Progenitor cell of endocrine pancreas (in vitro differentiated cells): ENCODE measurements at places on chromosomes 11 and 22. TPM values are rescaled to one million over a fixed set of nuclear protein-coding genes. Genes with fewer than 3 reads are reported as not detected.

GRCh38 chr11:12890476-12890875 lies 118.6 kb upstream of the RASSF10 start:
- peaks cover 8% of the 10 kb centered on the region for H3K4me1 ChIP-seq
- no peak overlapping the region for H3K4me3 ChIP-seq
- H3K36me3 ChIP-seq: peaks cover 22% of the 10 kb centered on the region
- no peaks in the 10 kb centered on the region for H3K27me3 ChIP-seq
- H3K27ac ChIP-seq: no peak overlapping the region

GRCh38 chr11:130671801-130672700 lies 223.6 kb downstream of the ADAMTS15 start:
- H3K36me3 ChIP-seq: no peaks in the 10 kb centered on the region
- peaks cover 2% of the 10 kb centered on the region for H3K27me3 ChIP-seq
- H3K4me3 ChIP-seq: no peak overlapping the region

The CCDC90B gene
- 47.0 and 50.4 TPM in 2 replicates for total RNA-seq

GRCh38 chr11:12253843-12254281 lies 123.5 kb upstream of the PARVA start:
- H3K27me3 ChIP-seq: no peaks in the 10 kb centered on the region
- H3K36me3 ChIP-seq: no peaks in the 10 kb centered on the region
- peaks cover 43% of the 10 kb centered on the region for H3K4me1 ChIP-seq
- no peak for DNase-seq
- no peak overlapping the region for H3K4me3 ChIP-seq
- no peak overlapping the region for H3K27ac ChIP-seq

The TSSK2 gene
- not detected in 2 replicates for total RNA-seq

DNA sequence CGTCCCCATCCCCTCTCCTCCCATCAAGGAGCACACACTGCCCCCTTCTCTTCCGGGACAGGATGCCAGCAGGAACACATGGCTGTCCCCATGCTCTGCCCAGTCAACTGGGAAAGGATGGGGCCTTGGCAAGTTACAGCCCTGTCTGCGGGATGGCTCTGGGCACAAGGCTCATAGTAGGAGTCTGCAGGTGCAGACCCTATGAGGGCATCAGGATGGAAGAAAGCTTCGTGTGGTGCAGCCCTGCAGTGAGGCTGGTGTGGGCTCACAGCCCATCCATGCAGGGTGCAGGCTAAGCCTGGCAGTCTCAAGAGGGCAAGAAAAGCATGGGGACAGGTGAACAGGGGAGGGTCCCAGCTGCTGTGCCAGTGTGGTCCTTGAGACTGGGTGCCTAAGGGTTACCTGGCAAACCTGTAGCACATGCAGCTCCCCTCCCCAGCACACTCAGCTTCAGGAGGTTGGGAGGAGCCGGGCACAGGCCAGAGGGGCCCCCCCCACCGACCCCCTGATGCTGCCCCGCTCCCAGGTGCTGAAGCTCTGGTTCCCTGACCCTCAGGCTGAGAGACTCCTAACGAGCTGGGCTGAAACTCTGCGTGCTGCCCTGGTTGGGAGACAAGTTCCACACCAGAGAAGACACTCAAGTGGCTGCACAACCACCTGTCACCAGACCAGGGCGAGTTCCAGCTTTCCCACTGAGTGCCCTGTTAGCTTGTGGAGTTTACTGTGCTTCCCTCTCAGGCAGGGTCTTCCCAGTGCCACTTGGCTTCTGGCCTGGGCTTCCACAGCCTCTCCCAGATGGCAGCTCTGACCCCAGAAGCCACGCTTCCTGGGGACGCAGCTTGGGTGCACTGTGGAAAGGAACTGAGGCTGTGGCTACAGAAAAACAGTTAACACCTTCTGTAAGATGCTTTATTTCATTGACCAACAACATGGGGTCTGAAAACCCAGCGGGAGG lies 3.3 kb upstream of the SCARF2 start:
- no peak for DNase-seq
- peaks cover 9% of the 10 kb centered on the region for H3K4me1 ChIP-seq
- H3K36me3 ChIP-seq: peaks cover 16% of the 10 kb centered on the region
- no peak overlapping the region for H3K27ac ChIP-seq
- H3K4me3 ChIP-seq: no peak overlapping the region

DNA sequence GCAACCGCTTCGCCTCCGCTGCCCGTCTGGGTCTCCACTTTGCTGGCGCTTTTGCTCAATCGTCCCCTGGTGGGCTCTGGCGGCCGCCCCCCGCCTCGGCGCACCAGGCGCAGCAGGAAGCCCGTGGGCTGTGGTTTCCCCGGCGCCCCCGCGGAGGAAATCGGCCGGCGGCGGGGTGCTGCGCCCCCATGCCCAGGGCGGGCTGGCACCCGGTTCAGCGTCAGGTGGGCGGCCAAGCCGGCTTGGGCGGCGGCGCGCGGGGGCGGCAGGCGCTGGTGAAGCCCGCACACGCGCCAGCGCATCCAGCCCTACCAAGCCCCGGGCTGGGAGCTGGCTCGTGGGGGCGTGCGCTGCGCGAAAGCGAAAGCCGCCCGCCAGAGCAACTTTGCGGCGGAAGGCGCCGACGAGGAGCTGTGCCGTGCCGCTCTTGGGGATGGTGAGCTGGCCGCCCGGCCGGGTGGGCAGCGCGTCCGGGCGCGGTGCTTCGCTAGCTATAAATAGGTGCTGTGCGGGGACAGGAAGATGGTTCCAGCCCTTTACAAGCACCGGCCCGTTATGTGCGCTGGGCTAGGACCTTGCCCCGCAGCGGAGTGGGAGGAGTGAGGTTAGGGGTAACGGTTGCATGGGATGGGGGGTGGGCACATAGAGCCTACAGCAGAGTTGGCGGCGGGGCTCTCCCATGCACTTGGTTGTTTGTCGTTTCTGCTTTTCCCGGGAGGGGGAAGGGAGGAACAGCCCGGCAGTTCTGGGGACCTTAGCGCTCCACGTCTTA lies 25.0 kb upstream of the SUSD2 start:
- H3K36me3 ChIP-seq: peaks cover 5% of the 10 kb centered on the region
- H3K27ac ChIP-seq: peak overlapping the region; percentile 16
- peak overlapping the region; percentile 64 for H3K4me3 ChIP-seq
- DNase-seq: no peak
- H3K4me1 ChIP-seq: peaks cover 8% of the 10 kb centered on the region

The POTEH gene
- total RNA-seq: not detected in 2 replicates

The PHLDB1 gene
- 106 and 110 TPM in 2 replicates for total RNA-seq

GRCh38 chr11:70270877-70271648 lies 573 bp downstream of the PPFIA1 start:
- DNase-seq: peak; percentile 42
- peaks cover 17% of the 10 kb centered on the region for H3K4me1 ChIP-seq
- H3K27me3 ChIP-seq: no peaks in the 10 kb centered on the region
- peak overlapping the region; percentile 90 for H3K27ac ChIP-seq

GRCh38 chr11:108218455-108218854 lies 4.0 kb downstream of the NPAT start:
- H3K27ac ChIP-seq: no peak overlapping the region
- H3K27me3 ChIP-seq: no peaks in the 10 kb centered on the region
- H3K4me1 ChIP-seq: peaks cover 31% of the 10 kb centered on the region
- H3K36me3 ChIP-seq: peaks cover 9% of the 10 kb centered on the region
- no peak overlapping the region for H3K4me3 ChIP-seq
- no peak for DNase-seq

DNA sequence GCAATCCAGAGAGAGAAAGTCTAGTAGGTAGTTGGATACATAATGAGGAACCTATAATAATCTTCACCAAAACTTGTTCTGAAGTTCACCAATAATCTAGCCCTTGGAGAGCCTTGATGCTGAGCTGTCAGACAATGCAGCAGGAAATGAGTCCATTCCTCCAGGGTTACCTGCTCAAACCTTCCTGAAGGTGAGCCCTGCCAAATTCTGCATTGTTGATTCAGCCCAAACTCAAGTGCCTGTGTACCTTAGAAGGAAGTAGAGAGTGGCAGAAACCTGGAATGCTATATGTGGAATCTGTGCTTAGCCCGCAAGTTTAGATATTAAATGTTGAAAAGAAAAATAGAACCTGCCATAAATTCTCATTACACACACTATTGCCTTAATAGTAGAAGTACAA lies 77.4 kb upstream of the SPON1 start:
- no peak overlapping the region for H3K4me3 ChIP-seq
- no peaks in the 10 kb centered on the region for H3K36me3 ChIP-seq
- H3K27me3 ChIP-seq: peaks cover 37% of the 10 kb centered on the region
- H3K4me1 ChIP-seq: peaks cover 6% of the 10 kb centered on the region

The PHLDA2 gene
- 1.2 and 1.9 TPM in 2 replicates for total RNA-seq

The NRIP3 gene
- total RNA-seq: 0.33 and 0.65 TPM in 2 replicates

The CD248 gene
- total RNA-seq: 0.22 and 0.67 TPM in 2 replicates

DNA sequence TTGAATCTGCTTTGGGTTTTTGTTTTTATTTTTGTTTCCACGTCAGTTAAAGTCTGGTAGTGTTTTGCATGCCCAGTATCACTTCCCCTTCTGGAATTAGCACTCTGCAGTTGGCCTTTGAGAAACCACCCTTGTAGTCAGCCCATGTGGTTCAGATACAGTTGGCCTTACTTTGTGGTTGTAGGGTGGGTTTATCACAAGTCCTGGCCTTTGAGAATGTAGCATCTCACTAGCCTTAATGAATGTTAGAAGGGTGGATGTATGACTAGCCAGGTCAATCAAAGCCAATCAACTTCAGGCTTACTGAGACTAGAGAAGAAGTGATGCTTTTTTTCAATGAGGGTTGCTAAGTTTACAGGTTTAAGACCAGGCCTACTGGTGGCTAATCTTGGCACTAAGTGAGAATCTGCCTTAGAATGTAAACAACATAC lies 19.8 kb downstream of the ARL14EP start:
- no peak for DNase-seq
- H3K4me3 ChIP-seq: no peak overlapping the region

The FAM180B gene
- total RNA-seq: 0.26 and 0.29 TPM in 2 replicates

DNA sequence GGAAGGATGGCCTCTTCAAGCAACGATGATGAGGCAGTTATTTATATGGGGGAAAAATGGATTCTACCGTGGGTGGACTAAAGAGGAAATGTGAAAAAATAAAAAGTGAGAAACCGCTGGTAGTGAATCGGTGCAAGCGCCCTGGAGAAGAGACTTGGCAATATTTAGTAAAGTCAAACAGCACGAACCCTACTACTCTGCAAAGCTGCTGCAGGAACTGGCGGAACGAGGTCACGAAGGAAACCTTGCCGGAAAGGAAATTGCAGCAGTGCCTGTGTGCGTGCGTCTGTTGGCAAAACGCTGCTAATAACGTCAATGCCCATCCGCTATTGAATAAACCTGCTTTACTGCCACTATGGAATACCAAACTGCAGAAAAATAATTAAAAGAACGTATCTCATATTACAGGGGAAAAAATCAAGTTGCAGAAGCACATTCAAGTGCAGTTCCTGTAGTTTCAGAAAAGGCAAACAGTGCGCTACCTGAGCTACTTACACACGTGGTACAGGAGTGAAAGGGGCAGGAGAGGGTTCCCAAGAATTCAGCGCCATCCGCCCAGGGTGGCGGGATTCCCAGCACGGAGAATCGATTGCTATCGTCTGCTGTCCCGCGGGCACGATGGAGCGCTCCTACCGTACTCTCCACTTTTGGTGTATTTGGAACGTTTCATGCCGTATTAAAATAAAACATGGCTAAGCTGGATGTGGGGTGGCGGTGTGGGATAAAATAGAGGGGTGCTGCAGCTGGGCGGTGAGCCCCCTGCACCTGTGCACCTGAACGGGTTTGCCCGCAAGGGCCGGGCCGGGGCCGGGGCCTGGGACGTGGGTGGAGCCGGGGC lies 585 bp upstream of the NADSYN1 start:
- H3K27ac ChIP-seq: peak overlapping the region; percentile 95
- peaks cover 40% of the 10 kb centered on the region for H3K4me1 ChIP-seq
- peaks cover 3% of the 10 kb centered on the region for H3K36me3 ChIP-seq
- DNase-seq: peak; percentile 31
- peak overlapping the region; percentile 81 for H3K4me3 ChIP-seq
- H3K27me3 ChIP-seq: no peaks in the 10 kb centered on the region

- H3K27me3 ChIP-seq: peaks cover 8% of the 10 kb centered on the region
- H3K36me3 ChIP-seq: no peaks in the 10 kb centered on the region
- DNase-seq: no peak
- H3K4me3 ChIP-seq: no peak overlapping the region
These were observed 35.1 kb upstream of the ASPHD2 start for GRCh38 chr22:26393929-26394328.

DNA sequence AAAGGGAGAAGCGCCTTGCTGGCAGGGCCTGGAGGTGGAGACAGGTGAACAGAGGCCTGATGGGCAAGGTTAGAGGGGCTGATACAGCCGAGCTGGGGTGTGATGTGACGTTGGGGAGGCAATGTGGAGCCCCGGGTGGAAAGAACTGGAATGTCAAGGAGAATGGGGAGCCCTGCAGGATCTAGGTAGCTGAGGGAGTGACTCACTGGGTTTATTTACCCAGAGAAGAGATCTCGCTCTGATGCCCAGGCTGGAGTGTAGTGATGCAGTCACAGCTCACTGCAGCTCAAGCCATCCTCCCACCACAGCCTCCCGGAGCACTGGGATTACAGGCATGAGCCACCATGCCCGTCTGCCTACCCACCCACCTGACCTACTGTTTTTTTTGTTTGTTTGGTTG lies 1.9 kb upstream of the CYB5R3 start:
- H3K27me3 ChIP-seq: no peaks in the 10 kb centered on the region
- peak overlapping the region; percentile 47 for H3K4me3 ChIP-seq
- peak overlapping the region; percentile 29 for H3K27ac ChIP-seq

The TSPAN32 gene
- total RNA-seq: 3.4 and 4.5 TPM in 2 replicates

DNA sequence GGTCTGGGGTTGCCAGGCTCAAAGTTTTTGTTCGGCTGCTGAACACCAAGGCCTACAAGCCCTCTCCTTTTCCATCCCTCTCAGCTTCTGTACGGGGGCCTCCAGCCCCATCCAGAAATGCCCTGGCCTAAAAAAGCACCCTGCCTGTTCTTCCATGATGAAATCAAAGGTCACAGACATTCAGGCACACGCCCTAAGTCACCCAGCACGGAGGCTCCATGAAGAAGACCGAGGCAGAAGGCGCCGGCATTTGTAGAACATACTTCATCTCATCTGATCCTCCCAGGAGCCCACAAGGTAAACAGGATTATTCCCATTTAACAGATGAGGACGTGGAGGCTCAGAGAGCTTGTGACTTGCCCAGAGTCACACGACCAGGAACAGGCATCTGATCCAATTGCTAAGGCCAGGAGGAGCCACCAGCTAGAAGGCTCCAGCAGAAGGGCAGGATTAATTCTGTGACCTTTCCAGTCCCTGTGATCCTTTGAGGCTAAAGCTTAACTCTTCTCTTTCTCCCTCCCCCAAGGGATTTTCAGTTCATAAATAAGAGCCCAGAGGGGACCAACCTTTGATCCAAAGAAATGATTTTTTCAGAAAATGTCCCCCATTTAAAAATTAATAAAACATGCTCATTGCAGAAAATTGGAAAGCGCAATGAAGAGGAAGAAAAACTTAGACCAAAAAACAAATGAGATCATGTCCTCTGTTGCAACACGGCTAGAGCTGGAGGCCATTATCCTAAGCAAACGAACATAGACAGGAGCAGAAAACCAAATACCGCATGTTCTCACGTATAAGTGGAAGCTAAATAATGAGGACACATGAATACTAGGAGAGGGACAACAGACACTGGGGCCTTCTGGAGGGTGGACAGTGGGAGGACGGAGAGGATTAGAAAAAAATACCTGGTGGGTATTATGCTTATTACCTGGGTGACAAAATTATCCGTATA lies 38.7 kb downstream of the CYTH4 start:
- peaks cover 29% of the 10 kb centered on the region for H3K27me3 ChIP-seq
- peaks cover 21% of the 10 kb centered on the region for H3K4me1 ChIP-seq
- no peak overlapping the region for H3K4me3 ChIP-seq
- no peak for DNase-seq
- peak overlapping the region; percentile 23 for H3K27ac ChIP-seq

The SMC1B gene
- not detected in 2 replicates for total RNA-seq
